ENCODE measurements at places on chromosomes 4 and X.

DNA sequence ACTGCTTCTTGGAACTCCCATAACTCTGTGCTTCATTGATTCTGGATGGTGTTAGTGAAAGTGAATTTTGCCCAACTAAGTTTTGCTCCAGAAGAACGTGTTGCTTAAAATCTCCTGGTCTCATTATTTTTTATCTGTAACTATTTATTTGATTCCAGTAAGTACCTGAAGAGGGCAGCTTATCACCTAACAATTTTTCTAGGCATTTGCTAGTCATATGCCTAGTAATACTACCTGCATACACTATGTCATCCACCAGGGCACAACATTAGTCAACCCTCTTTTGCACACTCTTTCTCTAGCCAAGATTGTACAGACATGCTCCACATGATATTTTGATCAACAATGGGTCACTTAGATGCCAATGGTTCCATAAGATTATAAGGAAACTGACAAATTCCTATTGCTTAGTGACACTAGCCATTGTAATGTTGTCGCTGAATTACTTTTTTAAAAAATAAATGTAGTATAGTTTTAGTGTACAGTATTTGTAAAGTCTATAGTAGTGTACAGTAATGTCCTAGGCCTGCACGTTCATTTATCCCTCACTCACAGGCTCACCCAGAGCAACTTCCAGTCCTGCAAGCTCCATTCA, 499.9 kb upstream of the AADAT start:
- DNase-seq, result peak; percentile 25

GRCh38 chrX:130321550-130321949, 18.2 kb upstream of the SLC25A14 start:
- DNase-seq, result no peak

- DNase-seq, result no peak
Measured at GRCh38 chr4:185322803-185323202, 72.9 kb downstream of the LRP2BP start.

DNA sequence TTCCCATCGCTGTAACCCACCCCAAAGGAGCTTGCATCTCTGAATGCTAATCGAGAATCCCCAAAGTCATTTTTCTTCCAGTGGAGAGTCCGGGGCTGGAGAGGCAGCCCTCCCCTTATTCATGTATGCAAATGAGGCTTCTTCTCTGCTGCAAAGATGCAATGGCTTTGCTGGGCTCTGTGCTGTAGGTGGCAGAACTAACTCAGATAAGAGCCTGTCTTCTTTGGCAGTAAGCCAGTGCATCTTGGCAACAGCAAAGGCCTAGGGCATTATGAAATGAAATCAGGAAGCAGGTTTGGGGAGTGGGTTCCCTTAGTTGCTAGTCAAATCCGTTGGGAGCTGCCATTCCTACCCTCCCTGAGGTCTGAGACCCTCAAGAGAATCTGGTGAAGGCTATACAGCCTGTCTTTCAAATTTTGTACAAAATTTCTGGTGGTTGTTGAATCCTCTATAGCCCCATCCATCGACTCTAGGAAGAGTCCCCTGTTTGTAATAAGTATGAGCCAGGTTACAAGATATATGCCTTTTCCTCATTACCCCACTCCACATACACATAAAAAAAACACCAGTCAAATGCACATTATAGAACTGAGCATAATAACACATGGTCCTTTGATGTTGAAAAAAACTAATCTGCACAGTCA, 290.6 kb upstream of the TAPT1 start:
- peak; percentile 61 for DNase-seq

GRCh38 chrX:23694606-23695005, 27.3 kb downstream of the PRDX4 start:
- DNase-seq, result peak; percentile 54

GRCh38 chr4:35539404-35540055, 704.8 kb downstream of the ARAP2 start:
- DNase-seq, result no peak

- DNase-seq, result no peak
Measured at GRCh38 chr4:165737309-165737972, 135.6 kb upstream of the TLL1 start.

DNA sequence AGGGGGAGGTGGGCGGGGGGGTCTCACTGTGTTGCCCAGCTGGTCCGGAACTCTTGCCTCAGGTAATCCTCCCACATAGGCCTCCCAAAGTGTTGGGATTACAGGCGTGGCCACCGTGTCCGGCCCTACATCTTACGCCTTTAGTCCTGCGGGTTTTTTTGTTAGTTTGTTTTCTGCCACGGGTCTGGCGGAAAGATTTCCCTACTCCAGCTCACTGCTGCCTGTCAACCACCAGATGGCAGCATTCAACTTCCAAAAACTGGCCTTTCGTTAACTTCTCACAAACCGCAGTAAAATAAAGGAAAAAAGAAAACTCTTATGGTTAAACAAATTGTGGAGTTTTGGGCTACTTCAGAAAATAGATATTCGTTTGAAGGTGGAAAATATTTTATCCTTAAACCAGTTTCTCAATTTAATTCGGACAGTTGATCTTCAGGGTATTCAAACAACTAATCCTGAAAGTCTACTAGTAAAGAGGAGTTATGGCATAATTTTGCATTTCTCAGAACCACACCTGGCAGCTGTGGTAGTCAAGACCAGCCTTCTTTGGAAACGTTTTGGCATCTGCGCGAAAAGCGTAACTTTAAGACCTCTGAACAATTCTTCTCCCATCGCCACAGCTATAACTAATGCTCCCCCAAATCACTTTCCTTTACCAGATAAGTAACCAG, 41.1 kb downstream of the LUZP4 start:
- DNase-seq, result peak; percentile 70

DNA sequence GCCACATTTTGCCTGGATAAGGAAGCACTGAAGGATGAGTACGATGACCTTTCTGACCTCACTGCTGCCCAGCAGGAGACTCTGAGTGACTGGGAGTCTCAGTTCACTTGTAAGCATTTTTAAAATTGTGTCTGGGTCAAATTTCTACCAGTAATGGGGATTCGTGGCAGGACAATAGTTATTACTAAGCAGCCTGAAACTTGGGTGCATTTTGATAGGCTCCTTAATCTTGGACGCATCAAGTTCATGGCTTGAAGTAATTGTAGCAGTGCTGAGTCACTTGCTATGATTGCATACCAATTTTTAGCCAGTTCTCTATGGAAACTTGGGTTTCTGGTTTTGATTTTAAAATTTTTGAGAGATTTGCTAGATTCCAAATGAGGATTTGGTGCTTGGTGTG, 4.3 kb downstream of the PGRMC1 start:
- DNase-seq, result peak; percentile 75

DNA sequence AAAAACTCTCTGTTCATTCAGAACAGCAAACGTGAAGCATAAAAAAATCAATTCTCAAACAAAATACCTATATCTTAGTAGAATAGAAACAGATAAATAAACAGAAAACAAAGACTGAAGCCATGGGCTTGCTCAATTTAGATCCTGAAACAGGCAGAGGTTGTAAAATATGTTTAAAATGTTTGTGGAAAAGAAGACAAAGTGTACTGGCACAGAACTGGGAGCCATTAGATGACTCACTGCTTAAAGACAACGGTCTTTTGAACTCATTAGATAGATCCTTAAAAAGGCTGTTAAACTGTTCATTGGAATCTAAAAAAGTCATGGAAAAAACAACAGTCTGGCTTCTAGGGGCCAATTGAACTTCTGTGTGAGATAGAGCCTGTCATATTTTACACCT, 247.0 kb upstream of the NDST4 start:
- peak; percentile 42 for DNase-seq

GRCh38 chr4:87855559-87855958, 22.8 kb downstream of the MEPE start:
- no peak for DNase-seq

DNA sequence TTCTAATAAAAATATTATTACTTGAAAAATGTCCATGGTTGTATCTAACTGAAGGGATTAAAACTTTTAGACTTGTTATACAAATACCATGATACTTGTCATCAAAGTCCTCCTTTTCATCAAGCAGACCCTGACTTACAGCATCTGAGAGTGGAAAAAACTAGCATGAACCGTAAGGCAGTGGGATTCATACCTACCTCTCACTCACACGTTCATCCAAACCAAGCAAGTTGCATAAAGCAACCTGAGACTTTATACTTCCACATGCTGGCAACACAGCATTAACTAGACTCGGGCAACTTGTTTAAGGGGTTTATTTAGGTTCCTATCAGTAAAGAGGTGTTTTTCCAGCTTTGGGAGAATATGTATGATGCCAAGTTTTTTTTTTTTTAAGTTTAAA, 22.6 kb upstream of the TLR7 start:
- no peak for DNase-seq

- DNase-seq, result peak; percentile 94
Measured at GRCh38 chr4:56641494-56642051, 39.5 kb downstream of the HOPX start.

DNA sequence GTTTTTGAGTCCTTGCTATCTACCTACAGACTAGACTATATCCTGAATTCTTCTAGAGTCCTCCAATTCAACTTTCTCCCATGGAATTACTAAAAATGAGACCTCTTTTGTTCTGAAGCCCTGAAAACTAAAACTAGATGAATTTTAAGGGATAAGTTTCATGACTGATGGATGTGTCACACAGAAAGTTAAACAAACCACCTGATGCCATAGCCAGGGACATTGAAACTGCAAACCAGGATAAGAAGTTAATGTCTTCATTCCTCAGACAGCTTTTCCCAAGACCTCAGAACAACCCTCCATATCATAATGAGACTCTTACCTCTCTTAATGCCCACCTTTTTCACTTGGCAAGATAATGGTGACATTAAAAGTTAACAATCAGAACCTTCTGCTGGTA, 81.5 kb upstream of the PTPN13 start:
- DNase-seq, result no peak

- no peak for DNase-seq
Measured at GRCh38 chrX:137033774-137034507, at the start of gene GPR101. Gene GPR101 (minus strand): TSS chrX:137033995. CDS start chrX:137031674, 2,321 bp downstream.

GRCh38 chr4:100087743-100088142, 102.5 kb downstream of the DDIT4L start:
- DNase-seq, result no peak

- no peak for DNase-seq
Measured at GRCh38 chr4:17275836-17276235, 236.1 kb downstream of the QDPR start.

DNA sequence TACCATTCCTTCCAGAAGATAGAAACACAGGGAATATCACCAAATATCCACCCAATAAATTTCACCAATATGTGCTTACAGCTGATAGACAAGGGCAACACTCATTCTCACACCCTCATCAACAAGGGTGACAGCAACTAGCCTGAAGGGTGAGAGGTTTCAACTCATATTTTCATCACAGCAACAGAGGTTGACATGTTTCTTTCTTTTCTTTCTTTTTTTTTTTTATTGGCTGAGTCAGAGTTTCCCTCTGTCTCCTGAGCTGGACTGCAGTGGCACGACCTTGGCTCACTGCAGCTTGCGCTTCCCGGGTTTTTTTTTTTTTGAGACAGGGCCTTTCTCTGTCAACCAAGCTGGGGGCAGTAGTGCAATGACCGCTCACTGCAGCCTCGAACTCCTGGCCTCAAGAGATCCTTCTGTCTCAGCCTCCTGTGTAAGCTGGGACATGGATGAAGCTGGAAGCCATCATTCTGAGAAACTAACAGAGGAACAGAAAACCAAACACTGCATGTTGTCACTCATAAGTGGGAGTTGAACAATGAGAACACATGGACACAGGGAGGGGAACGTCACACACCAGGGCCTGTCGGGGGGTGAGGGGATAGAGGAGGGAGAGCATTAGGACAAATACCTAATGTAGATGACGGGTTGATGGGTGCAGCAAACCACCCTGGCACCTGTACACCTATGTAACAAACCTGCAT, 27.5 kb upstream of the ASMTL start:
- no peak for DNase-seq
